ENCODE measurements at places on chromosomes 13 and 19. TPM values are rescaled to one million over a fixed set of nuclear protein-coding genes. Genes with fewer than 3 reads are reported as not detected.

Gene MUC16
- under 0.01 TPM for total RNA-seq

Gene ATP4A
- not detected for total RNA-seq

Gene COL4A2
- total RNA-seq: 97.1 TPM

Gene ERICH6B
- not detected for total RNA-seq

Gene FLT1
- 6.2 TPM for total RNA-seq

Gene CLDN10
- not detected for total RNA-seq

Gene GPI
- 162 TPM for total RNA-seq

Gene MYO1F
- 0.22 TPM for total RNA-seq

Data from uterine smooth muscle cell (primary cell).